ENCODE measurements at places on chromosomes 7 and 10.

DNA sequence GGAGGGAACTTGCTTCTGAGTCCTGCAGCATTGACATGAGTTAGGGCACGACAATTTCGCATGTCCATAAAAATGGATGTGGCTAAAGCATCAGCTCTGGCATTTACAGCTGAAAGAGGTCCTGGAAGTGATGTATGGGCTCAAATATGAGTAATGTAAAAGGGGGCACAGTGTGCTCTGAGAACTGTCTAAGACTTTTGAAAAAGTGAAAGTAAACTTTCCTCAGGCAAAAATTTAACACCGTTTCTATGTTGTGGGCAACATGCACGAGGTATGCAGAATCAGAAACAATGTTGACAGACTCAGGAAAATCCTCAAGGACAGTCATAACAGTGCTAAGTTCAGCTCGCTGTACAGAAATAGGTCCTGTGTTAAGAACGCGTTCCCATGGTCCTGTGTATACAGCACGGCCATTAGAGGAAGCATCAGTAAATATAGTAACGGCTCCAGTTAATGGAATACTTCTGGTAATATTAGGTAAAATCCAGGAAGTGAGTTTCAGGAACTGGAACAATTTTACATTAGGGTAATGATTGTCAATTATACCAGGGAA is 37.9 kb upstream of the AKR1C2 start:
- DNase-seq, result no peak

DNA sequence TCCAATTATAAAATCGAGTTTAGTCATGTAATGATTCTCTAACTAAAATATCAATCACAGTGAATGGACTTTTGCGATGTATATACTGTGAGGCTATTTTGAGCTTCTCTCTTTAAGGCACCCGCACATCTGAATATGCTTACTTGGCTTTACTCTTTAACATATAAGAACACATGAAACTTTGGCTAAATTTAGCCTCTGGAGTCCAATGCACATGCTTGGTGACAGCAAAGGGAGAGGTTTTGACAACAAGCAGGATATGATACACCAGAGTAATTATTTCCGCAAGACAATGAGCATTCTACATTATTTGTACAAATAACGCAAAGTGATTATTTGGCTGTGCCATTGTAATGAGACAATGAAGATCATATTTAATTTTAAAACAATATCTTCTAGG is 72.4 kb downstream of the ARID5B start:
- DNase-seq, result no peak

DNA sequence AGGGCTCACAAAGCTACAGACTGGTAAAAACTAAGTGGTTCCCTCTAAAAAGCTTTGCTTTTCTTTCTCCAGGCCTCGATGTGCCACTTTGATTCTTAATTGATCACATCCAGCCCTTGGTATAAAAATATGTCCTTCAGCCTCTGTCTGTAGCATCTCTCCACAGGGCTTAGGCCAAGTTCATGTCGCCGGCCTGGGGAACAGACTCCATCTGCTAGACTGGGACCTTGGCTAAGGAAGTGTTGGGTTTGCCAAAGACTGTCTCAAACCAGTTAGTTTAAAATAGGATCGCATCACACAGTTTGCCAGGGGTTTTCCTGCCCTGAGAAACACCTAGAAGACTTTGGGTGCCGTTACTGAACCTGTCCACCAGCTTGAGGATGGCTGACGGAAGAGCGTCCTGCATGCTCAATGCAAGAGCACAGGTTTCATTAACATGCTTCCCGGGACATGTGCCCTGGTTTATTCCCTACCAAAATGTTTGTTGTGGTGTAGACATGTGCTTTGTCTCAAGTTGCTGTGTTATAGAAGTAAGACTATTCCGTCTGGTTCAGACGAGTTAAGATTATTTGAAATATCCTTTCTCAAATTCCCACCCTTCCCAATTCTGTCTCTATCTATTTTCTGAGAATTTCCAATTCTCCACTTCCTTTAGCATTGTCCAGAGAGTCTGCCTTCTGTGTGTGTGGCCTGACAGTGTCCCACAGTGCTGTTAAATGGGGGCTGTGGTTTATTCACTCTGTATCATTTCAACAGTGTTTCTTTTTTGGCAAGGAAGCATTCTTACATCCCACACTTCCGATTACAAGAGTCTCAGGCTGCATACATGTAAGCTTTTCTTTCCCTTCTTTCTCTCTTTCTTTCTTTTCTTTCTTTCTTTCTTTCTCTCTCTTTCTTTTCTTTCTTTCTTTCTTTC is 334.7 kb downstream of the INHBA start:
- no peak for DNase-seq

DNA sequence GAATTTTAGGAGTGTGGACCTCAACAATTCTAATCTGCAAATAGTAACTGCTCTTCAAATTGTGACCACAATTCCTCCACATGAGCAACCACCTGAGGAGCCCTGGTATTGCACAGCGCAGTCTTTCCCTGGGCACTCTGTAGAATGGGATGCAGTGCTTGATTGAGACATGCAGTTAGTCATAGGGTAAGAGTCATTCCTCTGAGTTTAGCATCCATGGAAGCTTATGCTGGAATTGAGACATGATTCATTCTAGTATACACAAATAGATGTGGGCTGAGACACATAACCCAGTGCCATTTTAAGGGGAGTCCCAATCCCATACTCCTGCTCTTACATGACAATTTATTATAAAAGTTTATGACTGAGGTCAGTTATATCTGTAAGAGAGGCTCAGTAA is 582.3 kb upstream of the CNTNAP2 start:
- DNase-seq, result no peak

- no peak for DNase-seq
Observed at GRCh38 chr7:121558288-121558687, 162.2 kb upstream of the FAM3C start.

- DNase-seq, result no peak
Observed at GRCh38 chr10:93723153-93723552, 20.8 kb upstream of the FRA10AC1 start.

DNA sequence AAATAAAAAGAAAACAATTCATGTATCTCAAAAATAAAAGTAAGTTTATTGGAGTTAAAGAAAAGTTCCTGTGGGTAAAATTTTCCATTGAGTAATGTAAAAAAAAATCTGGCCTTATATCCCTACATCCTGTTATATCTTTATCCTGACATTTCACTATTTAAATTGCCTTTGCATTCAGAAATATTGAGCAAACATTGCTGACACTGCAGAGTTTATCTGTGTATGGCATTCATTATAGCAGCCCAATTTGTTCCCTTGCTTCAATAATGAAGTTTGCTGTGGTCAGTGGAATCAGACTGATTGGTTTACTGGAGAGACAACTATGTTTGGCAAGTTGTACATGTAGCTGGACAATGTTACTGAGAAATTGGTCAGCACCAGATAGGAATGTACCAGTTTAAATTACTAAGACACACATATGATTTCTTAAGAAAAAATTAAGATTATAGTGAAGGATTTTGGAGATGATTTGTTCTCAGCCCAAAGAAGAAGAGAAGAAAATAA is 271.7 kb downstream of the ANKRD7 start:
- DNase-seq, result no peak

DNA sequence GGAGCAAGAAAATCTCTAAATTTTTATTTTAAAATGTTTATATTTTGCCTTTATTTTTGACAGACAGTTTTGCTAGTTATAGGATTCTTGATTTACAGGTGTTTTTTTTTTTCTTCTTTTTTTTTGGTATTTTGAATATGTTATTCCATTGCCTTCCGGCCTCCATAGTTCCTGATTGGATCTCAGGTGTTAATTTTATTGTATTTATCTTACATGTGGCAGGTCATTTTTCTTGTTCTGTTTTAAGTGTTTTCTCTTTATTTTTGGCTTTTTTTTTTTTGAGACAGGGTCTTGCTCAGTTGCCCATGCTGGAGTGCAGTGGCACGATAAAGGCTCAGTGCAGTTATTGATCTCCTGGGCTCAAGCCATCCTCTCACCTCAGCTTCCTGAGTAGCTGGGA is 73.9 kb downstream of the MLLT10 start:
- DNase-seq, result no peak

DNA sequence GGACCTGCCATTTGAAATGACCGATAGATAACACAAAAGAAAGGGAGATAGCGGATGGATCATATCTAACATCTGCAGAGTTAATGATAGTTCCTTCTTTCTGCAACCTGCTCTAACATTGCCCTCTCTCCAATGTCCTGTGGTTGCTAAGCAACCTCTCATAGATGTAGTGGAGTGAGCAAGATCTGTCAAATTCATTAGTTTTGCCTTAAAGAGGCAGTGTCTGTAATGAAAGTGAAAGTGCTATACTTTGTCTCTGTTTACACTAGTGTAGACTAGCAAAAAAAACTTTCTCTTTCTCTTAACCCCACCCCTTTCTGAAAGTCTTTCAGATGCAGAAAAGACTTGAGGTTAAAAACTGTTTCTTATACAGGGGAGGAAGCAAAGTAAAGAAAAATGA is 1196.9 kb downstream of the SORCS3 start:
- DNase-seq, result no peak

- peak; percentile 70 for DNase-seq
Observed at GRCh38 chr7:48089046-48090003, at the start of gene UPP1. Gene UPP1, plus strand, starts transcription at chr7:48089265. Its CDS starts 5,519 bp downstream, at chr7:48094784.

- no peak for DNase-seq
Observed at GRCh38 chr7:36473454-36474282, 84.0 kb downstream of the ANLN start.

GRCh38 chr7:123748171-123748733 is 551 bp downstream of the WASL start:
- DNase-seq, result no peak

- DNase-seq, result no peak
Observed at GRCh38 chr10:15353471-15354017, 17.5 kb downstream of the FAM171A1 start.

- DNase-seq, result no peak
Observed at GRCh38 chr10:52436664-52437063, 122.6 kb downstream of the DKK1 start.

- DNase-seq, result no peak
Observed at GRCh38 chr10:48249004-48249762, 25.3 kb downstream of the FRMPD2 start.

GRCh38 chr10:3803295-3803926 is 18.4 kb upstream of the KLF6 start:
- DNase-seq, result no peak

GRCh38 chr10:5198386-5198785 is 1.7 kb downstream of the AKR1C4 start:
- DNase-seq, result no peak

DNA sequence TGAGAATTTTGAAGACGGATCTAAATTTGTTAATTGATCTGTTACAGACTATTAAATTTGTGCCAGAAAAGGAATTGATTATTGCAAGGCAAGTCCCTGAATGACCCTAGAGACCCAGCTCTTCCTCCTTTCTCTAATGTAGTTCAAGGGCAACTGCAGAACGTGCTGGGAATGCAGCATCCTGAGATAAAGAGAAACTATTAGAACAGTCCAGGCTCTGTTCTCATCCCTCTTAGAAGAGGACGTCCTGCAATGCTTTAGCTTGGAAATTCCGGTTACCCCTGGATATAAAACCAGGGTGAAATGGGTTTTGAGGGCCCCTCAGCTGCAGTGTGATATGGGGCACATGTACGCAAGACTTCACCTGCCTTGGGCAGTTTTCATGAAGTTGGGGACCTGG is 67.3 kb downstream of the PTN start:
- no peak for DNase-seq

DNA sequence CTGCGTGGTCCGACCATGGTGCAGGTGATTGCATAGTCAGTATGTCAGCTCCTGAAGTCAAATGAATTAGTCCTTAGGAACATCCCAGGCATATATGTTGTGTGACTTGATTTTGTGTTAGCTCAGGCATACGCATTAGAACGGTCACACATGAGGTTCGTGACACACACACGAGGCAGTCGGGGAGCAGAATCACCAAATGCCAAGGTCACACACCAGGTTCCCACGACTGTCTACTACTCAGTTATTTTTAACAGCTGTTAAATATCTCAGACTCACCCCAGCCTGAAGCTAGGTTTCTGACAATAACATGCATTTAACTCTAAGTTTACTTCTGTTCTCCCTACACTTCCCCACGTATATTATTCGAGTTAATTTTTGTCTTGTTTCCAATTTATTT is 54.8 kb downstream of the DYNC2I1 start:
- DNase-seq, result no peak

DNA sequence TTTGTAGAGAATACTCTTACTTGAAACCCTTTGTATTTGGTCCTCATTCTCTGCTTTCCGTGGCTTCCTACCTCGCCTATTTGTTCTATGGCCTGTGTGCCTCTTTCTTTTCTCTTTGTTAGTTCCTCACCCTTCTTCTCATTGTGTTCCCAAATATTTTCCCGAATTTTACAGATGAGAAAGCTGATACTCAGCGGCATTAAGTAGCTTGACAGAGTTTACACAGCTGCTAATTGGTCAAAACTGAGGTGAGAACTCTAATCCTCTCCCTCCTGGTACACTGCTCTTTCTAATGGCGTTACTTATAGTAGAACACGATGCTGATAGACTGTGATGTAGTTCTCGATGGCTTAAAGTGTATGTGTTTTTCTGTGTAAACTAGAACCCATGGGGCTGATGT is 80.7 kb upstream of the HDAC9 start:
- DNase-seq, result no peak

- no peak for DNase-seq
Observed at GRCh38 chr7:131354390-131354789, 26.7 kb downstream of the MKLN1 start.

DNA sequence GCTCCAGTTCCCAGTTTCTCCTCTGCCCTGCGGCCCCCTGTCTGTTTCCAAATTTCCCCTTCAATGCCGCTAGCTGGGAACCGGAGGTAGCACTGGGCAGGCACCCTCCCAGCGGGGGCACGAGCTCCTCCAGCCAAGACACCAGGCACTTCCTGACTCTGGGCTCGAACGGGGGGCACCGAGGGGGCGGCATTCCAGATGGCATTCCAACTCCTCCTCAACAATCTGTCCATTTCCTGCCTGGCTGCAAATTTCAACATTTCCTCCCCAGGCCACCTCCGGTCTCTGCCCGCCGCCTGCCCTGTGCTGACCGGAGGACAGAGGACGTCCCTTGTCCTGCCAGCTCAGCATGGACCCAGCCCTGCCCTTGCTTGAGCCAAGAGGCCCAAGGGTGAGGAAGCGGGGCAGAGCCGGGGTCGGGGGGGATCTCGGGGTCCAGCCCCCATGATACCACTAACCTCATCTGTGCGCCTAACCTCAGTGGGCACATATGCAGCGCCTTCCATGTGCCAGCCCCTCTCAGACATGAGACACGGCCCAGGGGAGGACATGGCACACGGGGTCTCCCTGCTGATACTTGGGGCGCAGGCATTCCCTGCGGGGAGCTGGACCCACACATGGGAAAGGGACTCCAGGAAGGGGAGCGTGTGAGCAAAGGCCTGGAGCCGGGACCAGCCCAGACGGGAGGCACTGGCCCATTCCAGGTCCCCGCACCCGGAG is 58.0 kb downstream of the PDGFA start:
- no peak for DNase-seq
